ENCODE measurements at places on chromosomes 1 and 21. TPM values are rescaled to one million over a fixed set of nuclear protein-coding genes. Genes with fewer than 3 reads are reported as not detected.

Gene EXO1
- total RNA-seq, result 1.3 TPM

DNA sequence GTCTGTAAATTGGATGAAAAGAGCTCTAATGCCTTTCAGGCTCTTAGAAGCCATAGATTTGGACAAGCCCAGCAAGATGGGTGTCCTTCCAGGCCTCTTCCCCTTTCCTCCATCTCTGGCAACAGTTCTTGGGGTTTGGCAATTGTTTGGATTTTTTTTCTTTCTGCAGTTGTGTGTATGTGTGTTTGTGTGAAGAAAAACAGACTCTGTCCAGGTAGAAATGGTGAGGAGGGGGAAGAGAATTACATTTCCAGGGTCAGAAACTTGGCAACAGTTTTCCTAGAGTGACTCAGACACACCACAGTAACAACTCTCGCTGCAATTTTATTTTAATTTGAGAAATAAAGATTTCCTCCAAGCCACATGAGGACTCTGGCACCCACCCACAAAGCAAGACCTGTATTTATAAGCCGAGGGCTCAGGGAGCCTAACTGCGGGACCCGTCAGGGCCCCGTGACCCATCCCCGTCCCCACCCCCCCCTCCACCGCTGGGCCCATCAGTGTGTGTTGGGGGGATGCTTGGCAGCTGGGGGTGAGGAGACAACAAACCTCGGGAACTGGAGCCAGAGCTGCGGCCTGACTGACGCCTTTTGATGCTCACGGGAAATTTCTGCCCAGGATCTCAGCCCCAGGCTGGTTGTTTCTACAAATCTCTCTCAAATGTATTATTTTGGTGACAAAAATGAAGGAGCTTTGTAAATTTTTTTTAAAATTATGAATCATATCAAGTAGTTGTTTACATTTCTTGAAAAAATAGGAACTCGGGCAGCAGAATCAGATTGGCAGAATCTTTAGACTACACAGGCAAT lies 4.4 kb downstream of the TMEM200B start:
- no peaks in the 10 kb centered on the region for H3K36me3 ChIP-seq
- no peak overlapping the region for H3K4me3 ChIP-seq
- H3K27ac ChIP-seq, result no peak overlapping the region
- peak; percentile 64 for DNase-seq
- H3K4me1 ChIP-seq, result peaks cover 21% of the 10 kb centered on the region

Gene CR1L
- total RNA-seq, result 2.6 TPM

DNA sequence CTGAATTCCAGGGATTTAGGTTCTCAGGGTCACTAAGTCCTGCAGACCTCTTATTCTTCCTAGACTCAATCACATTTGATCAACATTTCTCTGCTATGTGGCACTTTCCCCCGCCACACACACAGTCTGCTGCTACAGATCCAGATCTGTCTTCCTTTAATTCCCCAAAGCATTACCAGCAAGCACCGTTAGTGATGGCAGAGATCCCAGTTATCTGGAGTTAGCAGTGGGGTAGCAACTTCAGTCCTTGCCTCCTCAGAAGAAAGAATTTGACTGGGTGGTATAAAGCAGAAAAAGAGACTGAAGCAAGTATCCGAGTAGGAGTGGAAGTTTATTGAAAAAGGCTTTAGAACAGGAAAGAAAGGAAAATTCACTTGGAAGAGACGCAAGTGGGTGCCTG lies 100.4 kb upstream of the ETV3 start:
- no peak for DNase-seq
- no peaks in the 10 kb centered on the region for H3K4me1 ChIP-seq
- no peak overlapping the region for H3K27ac ChIP-seq
- no peaks in the 10 kb centered on the region for H3K27me3 ChIP-seq

- H3K4me1 ChIP-seq, result no peaks in the 10 kb centered on the region
- no peaks in the 10 kb centered on the region for H3K27me3 ChIP-seq
- H3K4me3 ChIP-seq, result no peak overlapping the region
- H3K36me3 ChIP-seq, result no peaks in the 10 kb centered on the region
Measured at GRCh38 chr1:179803104-179803503, 60.0 kb downstream of the FAM163A start.

DNA sequence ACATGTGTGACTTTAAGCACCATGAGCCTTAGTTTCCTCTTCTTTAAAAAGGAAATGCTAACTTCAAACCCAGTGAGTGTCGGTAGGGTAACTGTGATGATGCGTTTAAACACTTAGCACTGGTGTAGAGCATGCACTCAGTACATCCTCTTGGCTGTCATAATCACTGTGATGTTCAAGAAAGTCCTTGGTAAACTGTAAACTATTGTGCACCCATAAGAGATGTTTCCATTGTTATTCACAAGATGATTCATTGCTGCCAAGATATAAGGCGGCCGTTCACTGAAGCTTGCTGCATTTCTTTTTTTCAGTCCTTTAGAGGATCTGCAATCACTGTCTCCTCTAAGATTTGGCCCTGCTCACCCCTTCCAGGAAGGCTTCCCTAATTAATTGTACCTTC lies 61.8 kb upstream of the DAB1 start:
- no peaks in the 10 kb centered on the region for H3K4me1 ChIP-seq
- DNase-seq, result no peak
- H3K27me3 ChIP-seq, result no peaks in the 10 kb centered on the region
- H3K36me3 ChIP-seq, result no peaks in the 10 kb centered on the region

- DNase-seq, result no peak
- no peak overlapping the region for H3K27ac ChIP-seq
- H3K4me3 ChIP-seq, result no peak overlapping the region
- no peaks in the 10 kb centered on the region for H3K36me3 ChIP-seq
- H3K4me1 ChIP-seq, result no peaks in the 10 kb centered on the region
- H3K27me3 ChIP-seq, result no peaks in the 10 kb centered on the region
Measured at GRCh38 chr1:147712605-147713004, 42.3 kb upstream of the ACP6 start.

GRCh38 chr1:51515312-51515960 lies 3.6 kb downstream of the EPS15 start:
- H3K4me3 ChIP-seq, result no peak overlapping the region
- no peaks in the 10 kb centered on the region for H3K36me3 ChIP-seq
- H3K27me3 ChIP-seq, result no peaks in the 10 kb centered on the region
- no peak for DNase-seq
- H3K27ac ChIP-seq, result no peak overlapping the region
- H3K4me1 ChIP-seq, result peaks cover 11% of the 10 kb centered on the region

GRCh38 chr1:61472876-61473275 lies 252.1 kb downstream of the TM2D1 start:
- H3K27me3 ChIP-seq, result no peaks in the 10 kb centered on the region
- no peaks in the 10 kb centered on the region for H3K36me3 ChIP-seq
- H3K27ac ChIP-seq, result no peak overlapping the region
- no peak for DNase-seq

DNA sequence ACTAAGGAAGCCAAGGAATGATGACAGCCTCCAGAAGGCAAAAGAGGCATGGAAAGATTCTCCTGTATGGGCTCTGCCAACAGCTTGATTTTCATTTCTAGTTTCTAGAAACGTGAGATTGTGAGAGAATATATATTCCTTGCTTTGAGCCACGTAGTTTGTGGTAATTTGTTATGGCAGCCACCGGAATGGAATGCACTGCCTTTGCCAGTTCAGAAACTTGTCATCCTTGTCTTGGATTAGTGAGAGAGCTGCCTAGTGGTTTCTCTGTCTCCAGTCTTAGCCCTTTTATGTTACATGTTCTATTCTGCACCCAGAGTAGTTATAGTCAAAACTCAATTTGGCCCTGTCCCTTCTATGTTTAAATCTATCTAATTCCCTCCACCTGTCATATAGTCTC lies 216.0 kb upstream of the PTGFR start:
- H3K4me1 ChIP-seq, result no peaks in the 10 kb centered on the region
- H3K27me3 ChIP-seq, result no peaks in the 10 kb centered on the region

Measured in lung (tissue), 17 donors.